Naive thymus-derived CD8-positive, alpha-beta T cell (primary cell): ENCODE measurements at places on chromosomes 1 and 21. TPM values are rescaled to one million over a fixed set of nuclear protein-coding genes. Genes with fewer than 3 reads are reported as not detected.

Gene APOBEC4
- total RNA-seq, result not detected

Gene CYP4Z1
- not detected for total RNA-seq

Gene GPATCH4
- total RNA-seq, result 45.1 TPM

Gene RGS7
- not detected for total RNA-seq

Gene C1QTNF12
- 5.0 TPM for total RNA-seq

GRCh38 chr1:225338545-225338944, 89.3 kb downstream of the LBR start:
- no peak for DNase-seq

DNA sequence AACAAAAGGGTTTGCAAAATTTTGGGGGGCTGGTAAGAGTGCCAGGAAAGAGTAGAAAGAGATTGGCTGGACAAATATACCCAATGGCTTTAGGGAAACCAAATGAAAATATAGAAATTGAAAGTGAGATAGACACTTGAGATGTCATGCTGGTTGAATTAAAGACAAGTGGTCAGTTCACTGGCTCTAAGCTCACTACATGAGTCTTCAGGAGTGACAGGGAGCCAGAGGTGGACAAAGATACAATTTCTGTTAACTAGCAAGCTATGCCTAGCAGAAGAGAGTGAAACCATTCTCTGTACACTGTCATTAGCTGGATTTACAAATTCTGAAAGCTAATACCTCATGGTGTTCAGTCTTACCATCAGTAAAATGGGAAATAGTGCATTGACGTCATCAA, 82.5 kb downstream of the TBX15 start:
- no peak for DNase-seq

DNA sequence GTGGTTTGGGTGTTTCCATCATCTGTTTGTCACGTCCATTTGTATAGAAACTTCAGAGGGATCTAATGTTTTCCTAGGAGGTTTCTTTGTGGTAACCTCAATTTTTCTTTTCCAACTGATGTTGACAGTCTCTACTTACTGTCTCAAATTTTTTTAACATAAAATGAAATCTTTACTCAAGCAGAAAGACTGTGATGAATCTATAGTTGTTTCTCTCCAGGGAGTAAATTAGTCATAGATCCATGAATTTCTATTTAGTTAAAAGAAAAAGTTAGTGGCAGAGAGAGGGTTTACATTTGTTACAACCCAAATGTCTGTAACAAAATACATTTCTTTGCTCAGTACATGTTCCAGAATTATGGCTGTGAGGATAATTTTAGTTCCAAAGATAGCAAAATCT, 161.6 kb downstream of the DISP1 start:
- no peak for DNase-seq

DNA sequence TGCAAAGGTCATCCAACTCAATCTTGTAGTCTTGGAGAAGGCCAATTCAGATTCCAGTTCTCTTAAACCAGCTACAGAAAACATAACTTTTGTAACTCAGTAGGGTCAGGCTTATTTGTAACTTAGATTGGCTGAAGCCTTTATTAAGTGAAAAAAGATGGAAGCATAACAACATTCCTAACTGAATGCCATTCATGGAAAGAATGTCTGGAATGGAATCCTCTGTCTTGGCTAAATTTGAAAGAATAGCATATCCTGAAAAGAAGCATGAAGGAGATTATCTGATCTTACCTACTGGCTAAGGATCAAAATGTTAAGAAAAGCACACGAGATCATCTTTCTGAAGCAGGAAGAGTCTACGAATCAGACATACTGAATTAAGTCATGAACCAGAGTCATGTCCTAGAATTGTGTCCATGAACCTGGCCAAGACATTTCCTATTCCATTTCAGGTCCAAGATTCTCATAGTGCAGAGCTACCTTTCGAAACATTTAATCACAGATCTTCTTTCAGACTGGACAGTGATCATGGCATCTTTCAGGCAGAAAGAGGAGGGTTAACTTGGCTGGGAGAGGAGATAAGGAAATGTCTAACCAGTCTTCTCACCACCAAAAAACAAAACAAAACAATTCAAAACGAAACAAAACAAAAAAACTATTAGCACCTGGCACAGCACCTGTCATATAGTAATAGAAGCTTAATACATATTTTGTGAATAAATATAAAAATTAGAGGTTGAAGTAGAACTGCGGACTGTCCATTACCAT, 75.6 kb downstream of the XCL2 start:
- no peak for DNase-seq

GRCh38 chr1:54471588-54471987, 65.4 kb upstream of the SSBP3 start:
- no peak for DNase-seq

DNA sequence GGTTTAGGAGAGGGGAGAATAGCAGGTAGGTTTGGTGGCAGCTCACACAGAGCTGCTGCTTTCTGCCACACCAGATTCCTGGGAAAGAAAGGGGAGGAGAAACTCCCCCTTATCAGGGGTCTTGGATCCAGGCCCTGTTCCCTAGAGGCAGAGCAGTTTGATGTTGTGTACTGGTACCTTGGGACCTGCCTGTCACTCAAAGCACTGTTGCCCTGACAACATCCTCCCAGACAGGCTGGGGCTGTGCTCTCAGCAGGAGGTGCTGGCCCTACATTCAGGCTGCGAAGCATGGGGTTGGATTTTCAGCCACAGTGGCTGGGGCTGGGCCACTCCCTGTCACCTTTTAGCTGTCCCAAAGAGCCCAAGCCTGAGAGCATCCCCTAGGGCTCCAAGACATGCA, 188.0 kb downstream of the GRIK3 start:
- no peak for DNase-seq

- DNase-seq, result no peak
Observed at GRCh38 chr1:209505044-209505443, 78.5 kb upstream of the CAMK1G start.

DNA sequence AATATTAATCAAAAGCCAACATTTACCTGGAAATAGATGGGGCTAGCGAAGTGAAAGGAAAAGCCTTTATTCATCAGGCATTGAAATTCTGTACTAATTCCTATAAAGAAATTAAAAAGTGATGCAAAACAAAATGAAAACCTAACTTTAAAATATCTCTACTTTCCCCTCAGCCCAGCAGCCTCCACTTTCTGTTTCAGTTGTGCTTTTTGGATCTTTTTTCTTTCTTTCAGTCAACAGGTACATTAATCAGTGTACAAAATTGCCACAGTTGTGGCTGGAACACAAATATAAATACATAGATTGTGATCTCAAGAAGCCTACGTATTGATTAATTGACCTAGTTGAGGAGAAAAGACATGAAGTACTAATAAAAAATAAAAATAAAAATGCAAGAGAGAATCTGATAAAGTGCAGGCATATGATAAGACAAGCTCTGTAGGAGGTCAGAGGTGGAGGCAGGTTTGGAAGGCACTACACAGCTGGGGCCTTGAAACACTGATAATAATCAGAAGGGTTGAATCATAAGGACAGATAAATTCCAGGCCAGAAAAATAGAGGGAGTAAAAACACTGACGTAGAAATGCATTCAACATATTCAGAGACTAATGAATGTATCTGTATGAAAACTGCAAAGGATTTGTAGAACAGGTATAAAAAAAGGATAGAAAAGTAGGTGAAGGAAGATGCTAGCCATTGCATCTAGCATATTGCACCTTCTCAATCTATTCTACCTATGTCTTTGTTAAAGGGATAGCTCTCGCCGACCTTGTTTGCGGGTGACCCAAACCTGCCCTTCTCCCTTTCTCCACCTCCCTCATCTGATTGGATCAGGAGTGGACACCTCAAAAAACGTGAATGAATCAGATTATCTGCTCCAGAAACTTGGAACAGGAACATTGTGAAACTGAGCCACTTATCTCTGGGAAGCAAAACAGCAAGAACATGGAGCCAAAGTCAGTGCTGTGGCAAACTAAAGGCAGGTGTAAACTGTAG, 607.8 kb upstream of the ADGRL2 start:
- DNase-seq, result no peak

GRCh38 chr1:98315309-98315708, 346.2 kb upstream of the SNX7 start:
- no peak for DNase-seq
